ENCODE measurements at places on chromosomes 3 and 15.

DNA sequence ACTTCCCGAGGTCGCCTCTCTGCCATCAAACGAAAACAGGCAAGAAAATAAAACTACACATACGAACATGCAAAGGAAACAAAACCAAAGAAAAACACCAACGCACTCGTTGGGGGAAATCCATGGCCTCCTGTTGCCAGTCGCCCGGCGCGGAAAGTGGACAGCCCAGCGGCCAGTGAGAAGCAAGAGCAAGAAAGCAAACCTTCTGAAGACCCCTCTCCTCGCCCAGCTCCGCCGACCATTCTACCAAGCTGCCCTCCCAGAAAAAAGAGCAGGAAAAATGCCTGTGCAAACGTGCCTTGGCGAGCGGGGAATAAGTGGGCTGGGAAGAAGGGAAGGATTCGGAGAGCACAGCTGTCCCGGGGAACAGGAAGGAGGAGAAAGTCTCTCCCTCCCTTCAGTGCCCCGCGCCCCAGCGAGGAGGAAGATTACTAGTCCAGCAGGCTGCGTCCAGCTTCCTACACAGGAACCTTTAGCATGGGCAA lies 802 bp upstream of the NECTIN3 start:
- no peak for DNase-seq

GRCh38 chr3:190968616-190969015 lies 106.1 kb upstream of the GMNC start:
- DNase-seq: no peak

DNA sequence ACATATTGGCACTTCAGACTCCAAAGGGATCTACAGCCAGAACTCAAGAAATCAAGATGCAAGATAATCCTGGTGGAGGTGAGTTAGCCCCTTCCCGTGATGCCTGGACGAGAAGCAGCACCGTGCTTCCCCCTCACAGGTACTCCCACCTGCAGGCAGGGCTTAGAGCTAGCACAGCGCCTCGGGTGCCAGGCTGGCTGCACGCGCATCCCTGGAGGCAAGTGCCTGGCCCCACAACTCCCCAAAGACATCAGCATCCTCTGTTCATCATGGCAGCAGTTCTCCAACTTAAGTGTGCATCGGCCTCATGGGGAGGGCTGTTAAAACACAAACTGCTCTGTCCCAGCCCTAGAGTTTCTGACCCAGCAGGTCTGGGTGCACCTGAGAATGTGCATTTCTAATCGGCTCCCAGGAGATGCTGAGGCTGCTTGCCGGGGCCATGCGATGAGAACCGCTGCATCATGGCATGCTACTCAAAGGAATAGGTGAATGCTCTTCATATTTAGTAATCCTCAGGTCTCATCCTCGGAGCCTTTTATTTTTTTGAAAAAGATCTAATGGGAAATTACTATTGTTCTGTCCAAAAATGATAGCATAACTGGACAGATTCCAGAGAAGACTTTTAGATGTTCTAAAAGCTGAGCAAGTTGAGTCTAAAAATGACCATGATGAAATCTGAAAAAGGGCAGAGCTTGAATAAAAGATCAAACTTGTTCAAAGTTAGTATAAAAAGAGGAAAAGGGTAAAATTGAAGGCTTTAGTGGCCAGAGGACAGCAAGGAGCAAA lies 244.2 kb downstream of the ADAMTS17 start:
- DNase-seq: no peak

DNA sequence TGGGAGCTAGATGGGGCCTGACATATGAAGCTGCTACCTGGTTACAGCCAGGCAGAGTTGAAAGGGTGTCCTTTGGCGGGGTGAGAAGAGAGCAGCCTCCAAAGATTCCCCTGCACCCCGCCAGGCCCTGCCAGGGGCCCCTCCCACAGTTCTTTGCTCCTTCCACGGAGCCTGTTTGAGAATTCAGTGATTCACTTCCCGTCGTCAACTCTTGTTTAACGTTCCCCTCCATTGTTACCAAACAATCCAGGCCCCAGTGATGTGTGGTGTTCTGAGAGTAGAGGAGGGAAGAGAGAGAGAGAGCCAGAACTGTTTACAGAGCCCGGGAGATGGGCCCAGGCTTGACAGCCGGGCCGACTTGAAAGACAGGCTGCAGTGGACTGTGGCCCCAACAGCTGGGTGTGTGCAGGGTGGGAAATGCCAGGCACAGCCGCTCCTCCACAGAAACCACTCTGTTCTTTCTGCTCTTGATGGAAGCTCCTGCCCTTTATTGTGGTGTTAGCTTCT lies 81.5 kb downstream of the SMAD3 start:
- peak; percentile 63 for DNase-seq

- no peak for DNase-seq
These were observed 153.1 kb downstream of the SEMA6D start for GRCh38 chr15:47870300-47870955.

DNA sequence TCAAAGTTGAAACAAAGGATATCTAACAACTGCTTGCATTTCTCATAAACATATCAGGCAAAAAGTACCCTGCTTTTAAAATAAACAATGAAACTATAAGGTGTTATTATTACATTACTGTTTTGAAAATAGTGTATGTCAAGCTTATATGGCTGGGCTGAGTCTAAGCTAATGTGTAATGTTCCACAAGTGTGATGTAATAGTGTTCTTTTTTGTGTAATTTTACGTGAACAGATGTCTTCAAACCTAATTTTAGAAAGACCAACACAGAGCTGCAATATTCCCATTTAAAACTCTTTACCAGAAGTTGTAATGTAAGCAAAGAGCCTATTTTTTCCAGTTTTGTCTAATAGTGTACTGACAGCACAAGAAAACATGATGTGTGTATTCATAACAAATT lies 34.0 kb downstream of the MINDY2 start:
- DNase-seq: no peak

DNA sequence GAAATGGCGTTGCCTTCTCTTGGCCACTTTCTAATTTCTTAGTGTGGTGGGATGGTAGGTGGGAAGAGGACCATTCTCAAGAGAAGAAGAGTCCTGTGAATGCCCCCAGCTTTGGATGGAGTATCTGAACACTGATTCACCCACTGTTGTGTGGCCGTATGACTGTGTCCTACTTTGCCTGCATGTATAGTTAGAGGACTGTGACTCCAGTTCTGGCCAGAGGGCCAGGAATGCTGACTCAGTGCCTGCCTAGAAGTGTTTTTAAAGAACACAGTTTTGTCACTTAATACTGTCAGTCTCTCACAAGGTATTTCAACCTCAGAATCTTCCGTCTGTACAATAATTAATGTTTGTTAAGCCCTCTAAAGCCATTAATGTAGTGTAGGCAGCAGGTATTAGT lies 2.1 kb downstream of the SEC61A1 start:
- DNase-seq: no peak

GRCh38 chr3:170274641-170275040 lies 52.4 kb downstream of the PRKCI start:
- DNase-seq: no peak

DNA sequence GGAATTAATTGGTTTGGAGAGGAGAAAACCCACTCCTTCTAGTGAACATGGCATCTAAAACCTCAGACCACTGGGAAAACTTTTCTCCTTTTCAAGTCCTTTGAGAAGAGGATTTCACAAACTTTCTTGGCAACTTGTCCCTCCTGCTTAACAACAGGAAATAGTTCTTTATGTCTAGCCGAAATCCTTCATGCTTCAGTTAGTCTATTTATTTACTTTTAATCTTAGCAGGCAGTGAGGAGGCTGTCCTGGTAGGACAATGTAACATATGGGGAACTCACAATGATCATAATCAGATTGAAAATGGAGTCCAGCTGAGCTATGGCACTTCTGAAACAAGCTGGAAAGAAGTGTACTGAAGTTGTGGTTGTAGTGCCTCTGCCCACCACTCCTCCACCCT lies 50.6 kb downstream of the KY start:
- DNase-seq: no peak

GRCh38 chr3:53114412-53115074 lies 15.7 kb downstream of the RFT1 start:
- no peak for DNase-seq

GRCh38 chr3:141302364-141303141 lies 65.8 kb upstream of the ZBTB38 start:
- no peak for DNase-seq

DNA sequence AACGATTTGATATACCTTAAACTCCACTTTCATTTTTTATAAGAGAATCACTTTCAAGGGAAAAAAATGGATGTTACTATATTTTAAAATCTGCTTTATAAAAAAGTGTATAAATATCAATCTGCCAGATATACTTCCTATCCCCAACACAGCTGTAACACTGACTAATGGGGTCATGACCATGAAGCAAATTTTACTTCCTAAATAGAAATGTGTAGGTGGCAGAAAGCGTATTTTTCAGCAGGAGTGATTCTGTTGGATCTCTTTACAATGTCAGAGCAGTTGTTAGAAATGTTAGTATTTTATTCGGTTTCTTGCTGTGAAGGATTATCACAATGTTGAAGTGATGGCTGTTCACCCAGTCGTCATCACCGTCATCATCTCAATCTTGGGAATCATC lies 5.5 kb upstream of the C15orf40 start:
- DNase-seq: no peak

GRCh38 chr3:27360113-27361078 lies 8.8 kb downstream of the NEK10 start:
- no peak for DNase-seq
